ENCODE measurements at places on chromosomes 5 and 9.

- DNase-seq, result no peak
Observed at GRCh38 chr5:39543335-39543734, 118.6 kb upstream of the DAB2 start.

- DNase-seq, result no peak
Observed at GRCh38 chr5:57221049-57221568, 47.2 kb downstream of the GPBP1 start.

GRCh38 chr9:87147839-87148238 lies 200.5 kb upstream of the GAS1 start:
- no peak for DNase-seq

- no peak for DNase-seq
Observed at GRCh38 chr5:1763960-1764605, 35.6 kb downstream of the MRPL36 start.

DNA sequence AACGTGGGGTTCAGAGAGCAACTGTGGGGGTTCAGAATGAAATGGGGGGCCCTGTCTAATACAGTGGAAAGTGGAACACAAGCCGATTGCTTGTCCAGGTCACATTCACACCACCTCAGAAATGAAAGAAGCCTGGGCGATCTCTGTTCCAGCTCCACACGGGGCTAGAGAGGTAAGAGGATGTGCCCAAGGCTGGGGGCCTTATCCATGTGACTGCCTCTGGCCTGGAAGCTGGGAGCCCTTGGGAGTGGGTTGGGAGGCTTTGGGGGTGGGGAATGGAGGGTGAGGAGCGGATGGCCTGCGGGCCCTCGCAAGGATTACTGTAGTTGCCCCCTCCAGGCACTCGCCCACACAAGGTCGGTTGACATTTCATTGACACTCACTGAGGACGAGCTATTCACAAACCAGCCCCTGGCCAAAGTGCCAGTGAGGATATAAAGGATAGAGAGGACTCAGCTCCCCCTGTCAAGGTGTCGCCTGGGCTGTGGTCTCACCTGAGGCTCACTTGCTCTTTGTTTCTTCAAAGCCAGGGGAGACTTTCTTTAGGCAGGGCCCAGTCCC lies 86.7 kb downstream of the LIFR start:
- no peak for DNase-seq

DNA sequence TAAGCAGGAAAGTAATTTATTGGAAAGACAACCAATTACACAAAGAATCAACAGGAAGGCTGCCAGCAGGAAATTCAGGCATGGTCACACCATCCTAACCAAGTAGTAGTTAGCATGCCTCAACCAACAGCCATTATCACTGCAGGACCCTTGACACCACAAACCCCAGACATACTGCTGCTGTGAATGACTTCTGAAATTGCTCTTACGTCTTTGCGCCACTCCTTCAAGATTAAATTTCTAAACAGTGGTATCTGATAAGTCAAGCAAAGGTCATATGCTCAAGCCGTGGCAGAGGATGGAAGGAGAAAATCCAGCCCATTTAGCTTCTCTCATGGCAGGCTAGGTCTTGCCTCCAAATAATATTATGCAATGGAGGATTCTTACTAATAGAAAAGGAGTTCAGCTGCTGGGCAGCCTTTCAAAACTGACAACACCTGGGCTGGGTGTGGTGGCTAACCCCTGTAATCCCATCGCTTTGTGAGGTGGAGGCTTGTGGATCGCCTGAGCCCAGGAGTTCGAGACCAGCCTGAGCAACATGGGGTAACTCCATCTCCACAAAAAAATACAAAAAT lies 5.0 kb upstream of the PTGER4 start:
- no peak for DNase-seq

DNA sequence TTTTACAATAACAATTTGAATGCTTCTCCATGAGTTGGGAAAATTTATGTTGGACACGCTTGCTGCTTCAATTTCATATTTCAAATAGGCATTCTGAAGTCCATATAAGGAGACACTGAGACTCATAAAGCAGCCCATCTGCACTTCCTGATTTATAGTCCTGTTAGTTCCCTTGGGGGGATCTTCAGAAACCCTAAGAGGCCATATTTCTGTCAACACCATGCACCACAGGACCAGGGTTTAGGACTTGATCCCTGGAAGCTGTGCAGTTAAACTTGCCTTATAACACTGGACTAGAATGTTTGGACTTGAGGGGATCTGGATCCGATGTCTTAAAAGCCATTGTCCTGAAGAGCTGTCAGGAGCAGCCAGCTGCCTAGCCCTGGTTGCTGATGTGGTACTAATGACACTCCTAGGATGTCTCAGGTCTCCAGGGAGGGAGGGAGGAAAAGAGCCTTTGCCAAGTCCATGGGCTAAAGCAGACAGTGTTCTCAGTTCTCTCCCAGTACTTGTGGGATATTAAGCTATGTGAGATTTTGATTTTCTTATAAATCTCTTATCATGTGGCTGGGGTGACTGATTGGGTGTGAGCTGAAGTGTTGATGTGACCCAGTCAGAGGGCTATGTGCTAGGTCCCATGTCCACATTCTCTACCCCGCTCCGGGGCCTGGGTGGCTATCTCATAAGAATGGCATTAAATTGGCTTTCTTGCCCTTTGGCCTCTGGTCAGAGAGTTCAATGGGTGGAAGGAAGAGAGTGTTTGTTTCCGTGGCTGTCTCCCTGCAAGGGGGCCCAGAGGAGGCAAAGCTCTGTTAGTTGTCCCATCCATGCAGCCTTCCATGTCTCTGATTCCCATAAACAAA lies 399.8 kb downstream of the OSTF1 start:
- no peak for DNase-seq

DNA sequence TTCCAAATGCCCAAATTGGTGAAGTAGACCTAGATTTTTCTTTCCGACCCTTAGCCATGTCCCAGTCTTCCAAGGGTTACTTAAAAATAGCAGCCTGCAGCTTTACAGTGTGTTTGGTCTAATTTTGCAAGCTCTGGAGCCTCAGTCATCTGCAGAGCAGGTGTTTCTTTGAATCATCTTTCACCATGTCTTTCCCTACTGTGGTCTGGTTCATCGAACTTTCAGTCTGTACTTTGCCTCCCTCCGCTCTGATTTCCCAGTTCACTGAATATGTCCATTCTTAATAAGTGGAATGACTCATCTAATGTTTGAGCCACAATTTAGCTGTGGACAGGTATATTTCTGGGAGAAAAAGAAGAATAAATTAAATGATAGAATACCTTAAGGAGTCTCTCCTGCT lies 1060.7 kb downstream of the EFNA5 start:
- DNase-seq, result no peak

- DNase-seq, result no peak
Observed at GRCh38 chr5:104569621-104570020, 1007.0 kb upstream of the NUDT12 start.

- no peak for DNase-seq
Observed at GRCh38 chr9:87213948-87214347, 266.6 kb upstream of the GAS1 start.

DNA sequence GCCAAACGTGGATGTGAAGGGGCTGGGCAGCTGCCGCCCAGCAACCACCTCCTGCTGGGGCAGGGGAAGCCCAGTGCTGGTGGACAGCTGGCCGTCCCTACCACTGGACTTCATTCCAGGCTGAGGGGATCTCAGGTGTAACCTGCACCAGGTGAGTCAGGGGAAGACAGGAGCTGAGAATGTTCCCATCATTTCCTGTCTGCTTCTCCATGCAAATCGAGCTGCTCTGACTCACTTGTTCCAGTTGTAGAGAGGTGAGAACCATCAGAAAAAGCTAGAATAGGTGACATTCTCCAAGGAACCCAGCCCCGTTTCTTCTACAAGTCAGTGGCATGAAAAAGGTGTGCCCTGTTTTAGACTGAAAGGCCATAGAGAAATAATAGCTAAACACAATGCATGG lies 21.8 kb upstream of the BARX1 start:
- no peak for DNase-seq

- DNase-seq, result no peak
Observed at GRCh38 chr5:133843911-133844310, 124.5 kb downstream of the C5orf15 start.

GRCh38 chr9:32449969-32450368 lies 65.5 kb downstream of the ACO1 start:
- DNase-seq, result no peak

DNA sequence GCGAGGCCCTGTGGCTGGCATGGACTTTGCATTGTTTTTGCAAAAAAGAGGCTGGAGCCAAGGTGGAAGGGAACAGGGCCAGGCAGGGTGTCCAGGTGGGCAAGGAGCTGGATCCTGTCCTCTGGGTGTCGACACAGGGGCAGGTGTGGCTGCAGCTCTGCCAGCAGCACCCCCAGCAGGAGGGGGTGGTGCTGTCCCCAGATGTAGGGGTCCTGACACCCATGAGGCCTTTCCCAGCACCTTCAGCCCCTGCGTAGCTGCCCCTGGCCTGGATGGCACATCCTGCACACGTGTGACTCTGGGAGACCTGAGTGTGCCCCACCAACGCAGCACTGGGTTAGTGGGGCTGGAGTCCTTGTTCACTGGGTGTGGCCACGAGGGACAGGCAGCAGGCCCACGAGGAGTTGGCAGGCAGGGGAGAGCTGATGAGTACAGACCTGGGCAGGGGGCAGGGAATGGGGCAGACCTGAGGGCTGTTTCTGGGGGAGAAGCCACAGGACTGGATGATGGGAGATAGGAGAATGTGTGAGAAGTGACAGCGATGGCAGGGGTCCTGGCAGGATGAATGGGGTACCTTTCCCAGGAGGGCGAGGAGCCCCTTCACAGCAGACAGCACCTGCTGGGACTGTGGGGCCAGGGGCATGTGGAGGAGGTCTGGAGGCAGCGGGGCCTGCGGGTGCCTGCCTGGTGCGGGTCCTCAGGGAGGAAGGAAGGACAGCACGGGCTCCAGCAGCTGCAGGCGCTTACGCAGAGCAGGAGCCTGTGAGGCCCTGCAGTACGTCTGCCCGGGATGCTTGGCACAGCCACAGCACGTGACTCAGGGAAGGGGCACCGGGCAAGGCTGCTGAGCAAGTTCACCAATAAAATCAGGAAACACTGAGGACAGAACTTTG lies 3.6 kb upstream of the RASGEF1C start:
- DNase-seq, result no peak

DNA sequence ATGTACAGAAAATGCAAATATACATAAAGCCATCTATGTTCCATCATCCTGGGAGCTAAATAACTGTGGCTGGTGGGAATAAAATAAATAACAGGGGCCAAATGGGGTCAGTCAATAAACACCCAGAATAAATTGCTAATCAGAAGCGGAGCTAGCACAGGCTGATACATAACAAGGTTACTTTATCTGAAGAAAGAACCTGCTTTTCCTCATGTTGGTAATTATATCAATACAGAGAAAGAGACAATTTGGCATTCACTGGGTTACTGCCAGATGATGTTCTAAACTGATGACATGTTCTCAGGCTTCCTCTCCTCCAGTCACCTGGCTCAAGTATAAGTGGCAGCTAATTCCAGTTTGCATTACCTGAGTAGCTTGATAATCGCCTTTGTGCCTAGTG lies 144.9 kb upstream of the CD180 start:
- no peak for DNase-seq

DNA sequence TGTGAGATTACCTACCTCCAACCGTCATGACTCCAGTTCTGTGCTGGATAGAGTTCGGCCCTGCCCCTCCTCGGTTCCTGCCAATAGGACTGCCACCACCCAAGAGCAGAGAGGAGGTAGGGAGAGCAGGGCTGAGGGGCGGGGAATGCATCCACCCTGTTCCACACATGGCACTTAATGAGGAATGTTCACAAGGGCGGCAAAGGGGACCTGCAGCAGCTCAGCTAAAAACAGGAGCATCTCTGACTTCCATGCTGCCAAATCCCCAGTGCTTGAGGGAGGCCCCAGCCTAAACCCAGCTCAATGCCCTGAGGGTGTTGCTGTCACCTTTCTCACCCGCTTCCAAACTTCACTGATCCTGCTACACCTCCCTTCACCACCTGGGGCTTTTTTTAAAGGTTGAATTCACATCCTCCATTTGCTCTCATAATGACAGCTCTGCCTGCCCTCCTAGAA lies 7.8 kb upstream of the DELE1 start:
- DNase-seq, result no peak

DNA sequence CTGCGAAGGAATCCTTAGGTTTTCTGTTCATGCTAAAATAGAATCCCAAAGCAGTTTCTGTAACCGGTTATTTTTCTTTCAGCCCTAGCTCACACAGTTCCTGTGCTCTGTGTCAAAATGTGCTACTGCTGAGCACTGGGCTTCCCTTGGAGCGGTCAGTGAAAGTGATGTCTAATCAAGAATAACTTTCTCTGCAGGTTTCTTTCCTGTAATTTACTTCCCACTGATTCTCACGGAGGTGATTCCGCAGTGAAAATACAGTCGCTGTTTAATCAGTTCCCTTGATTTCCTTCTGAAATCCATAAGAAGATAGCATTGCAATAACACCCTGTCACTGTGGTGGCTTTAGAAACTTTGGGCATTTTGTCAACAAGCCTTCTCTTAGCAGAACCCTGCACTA lies 112.0 kb upstream of the ISL1 start:
- no peak for DNase-seq

DNA sequence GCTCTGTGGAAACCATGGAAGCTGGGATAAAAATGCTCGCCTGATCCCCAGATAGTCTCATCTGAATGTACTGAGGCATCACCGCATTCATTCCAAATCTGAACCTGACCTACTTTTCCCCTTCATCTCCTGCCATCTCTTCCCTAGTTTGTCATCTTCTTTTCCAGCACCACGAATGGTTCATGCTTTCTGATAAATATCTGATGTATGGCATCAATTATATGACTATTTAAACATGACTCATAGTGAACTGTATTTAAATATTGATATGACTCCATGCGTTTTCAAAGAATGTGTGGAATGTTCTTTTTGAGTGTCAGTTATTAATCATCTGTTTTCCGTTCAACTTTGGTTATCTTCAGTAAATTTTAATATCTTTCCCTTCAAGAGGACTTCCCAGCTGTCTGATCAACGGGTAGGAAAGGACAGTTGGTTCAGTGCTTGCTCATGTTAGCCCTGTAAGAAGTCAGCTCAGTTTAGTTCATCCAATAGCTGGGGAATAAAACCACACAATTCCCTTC lies 21.1 kb downstream of the BASP1 start:
- DNase-seq, result no peak

DNA sequence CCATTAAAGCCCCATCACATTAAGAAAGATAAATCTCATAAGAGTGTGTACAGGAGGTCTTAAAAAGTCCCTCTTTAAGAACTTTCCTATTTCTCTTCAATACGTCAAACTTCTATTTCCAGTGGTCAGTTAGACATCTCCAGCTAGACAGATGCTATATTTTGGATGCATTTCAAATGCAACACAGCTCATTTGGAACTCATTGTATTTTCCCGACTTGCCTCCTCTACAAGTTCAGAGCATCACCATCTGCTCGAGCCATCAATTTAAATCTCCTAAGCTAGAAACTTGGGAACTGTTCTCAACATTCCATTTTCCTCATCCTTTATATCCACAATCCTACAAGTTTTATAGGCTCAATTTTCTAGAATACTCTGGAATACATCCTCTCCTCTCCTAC lies 3.2 kb upstream of the UHRF2 start:
- no peak for DNase-seq

GRCh38 chr5:58498340-58498942 lies 7.2 kb downstream of the GAPT start:
- no peak for DNase-seq

GRCh38 chr9:135220601-135221575 lies 133.4 kb downstream of the OLFM1 start:
- DNase-seq, result no peak

All from stimulated activated CD8-positive, alpha-beta memory T cell treated with anti-CD3 and anti-CD28 coated beads, Interleukin-4, amount 100 ng/mL, for 4 hours (primary cell).